ENCODE measurements at places on chromosomes 16 and 17. TPM values are rescaled to one million over a fixed set of nuclear protein-coding genes. Genes with fewer than 3 reads are reported as not detected.

DNA sequence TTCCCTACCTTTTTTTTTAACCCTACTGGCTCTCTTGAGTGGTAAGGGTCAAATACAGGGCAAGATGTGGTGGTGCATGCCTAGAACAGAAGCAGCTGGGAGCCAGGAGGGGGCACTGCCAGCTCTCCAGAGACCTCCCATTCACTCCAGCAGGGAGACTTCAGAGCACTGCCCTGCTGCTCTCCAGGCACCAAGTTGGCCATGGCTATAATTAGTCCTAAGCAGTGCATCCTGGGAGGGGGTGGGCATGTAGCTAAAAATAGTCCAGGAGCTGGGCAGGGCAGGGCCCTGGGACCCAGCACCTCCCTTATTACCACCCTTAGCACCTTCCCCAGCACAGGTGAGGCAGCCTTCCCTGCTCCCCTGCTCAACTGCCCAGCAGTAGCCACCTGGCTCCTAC lies 3.5 kb downstream of the CORO6 start:
- peak; percentile 59 for DNase-seq

GRCh38 chr17:74998783-74999182 lies 11.4 kb downstream of the CDR2L start:
- DNase-seq, result no peak

DNA sequence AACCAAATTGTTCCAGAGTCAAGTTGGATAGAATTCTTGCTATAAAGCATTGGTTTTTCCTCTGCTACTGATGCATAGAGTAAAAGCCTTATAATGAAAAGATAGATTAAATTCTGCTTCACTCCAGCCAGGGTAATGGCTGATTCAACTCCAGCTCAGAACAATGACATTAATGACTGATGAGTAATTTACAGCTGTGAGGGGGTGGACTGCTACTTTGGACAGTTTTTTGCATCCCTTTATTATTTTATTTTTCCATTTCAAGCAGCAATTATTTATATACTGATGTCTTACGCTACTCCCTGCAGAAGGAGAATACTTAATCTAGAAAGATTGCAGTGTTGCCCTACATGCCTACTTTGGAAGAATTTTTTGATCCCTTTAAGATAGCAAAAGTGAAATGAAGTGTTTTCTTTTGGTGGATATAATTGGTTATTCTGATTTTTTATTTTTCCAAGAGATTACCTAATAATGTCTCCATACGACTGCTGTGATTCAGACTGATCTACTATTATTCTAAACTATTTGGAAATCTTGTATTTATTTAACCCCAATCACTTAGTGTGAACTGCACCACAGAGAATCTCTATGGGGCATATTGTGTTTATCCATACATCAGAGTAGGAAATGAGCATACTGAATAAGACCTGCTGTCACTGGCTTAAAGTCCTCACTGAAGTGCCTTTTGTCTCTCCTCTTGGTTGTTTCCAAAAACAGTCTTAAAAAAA lies 149.5 kb downstream of the TRIM37 start:
- DNase-seq, result peak; percentile 75

DNA sequence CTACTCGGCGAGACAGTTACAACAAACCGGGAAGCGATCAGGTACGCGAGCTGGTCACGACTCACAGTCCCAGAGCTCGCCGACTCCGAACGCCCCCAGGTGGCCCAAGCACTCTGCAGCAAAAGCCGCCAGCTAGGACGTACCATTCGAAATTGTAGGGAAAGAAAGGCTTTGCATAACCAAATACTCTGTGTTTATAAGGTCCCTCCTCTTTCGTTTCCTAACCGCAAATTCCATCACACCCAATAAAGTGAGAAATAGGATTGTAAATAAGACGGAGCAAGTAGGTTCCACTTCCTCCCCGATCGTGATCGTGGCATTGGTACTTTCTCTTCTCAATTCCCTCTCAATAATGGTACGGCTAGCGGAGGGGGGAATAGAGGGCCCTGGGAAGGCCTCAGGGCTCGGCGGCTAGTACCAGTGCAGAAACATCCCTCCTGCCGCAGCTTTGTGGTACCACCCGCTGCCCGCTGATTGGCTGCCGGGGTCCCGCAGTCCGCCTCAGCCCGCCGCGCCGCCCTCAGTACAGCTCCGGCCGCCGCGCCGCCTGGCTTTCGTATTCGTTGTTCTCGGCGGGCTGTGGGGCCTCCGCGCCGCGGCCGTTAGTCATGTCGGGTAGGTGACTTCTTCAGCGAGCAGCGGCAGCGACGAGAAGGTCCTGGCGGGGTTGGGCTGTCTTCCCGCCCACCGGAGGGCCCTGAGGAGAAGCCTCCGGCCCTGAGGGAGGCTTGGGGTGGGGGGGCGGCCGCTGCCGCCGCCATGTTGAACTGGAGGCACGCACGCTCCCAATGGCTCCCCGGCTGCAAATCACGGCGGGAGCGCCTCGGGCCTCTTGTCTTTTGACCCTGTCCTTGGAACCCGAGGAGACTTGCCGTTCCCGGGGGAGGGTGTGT lies at the start of gene TAF15:
TSS of gene TAF15 (plus strand) at position 523 of the 893 bp plus-strand sequence. CDS start at position 609, 86 bp downstream.
- peak; percentile 99 for DNase-seq

GRCh38 chr17:49197346-49197998 lies 12.9 kb downstream of the GNGT2 start:
- DNase-seq, result no peak

- no peak for DNase-seq
Measured at GRCh38 chr17:28959471-28959871, 8.2 kb upstream of the PHF12 start.

DNA sequence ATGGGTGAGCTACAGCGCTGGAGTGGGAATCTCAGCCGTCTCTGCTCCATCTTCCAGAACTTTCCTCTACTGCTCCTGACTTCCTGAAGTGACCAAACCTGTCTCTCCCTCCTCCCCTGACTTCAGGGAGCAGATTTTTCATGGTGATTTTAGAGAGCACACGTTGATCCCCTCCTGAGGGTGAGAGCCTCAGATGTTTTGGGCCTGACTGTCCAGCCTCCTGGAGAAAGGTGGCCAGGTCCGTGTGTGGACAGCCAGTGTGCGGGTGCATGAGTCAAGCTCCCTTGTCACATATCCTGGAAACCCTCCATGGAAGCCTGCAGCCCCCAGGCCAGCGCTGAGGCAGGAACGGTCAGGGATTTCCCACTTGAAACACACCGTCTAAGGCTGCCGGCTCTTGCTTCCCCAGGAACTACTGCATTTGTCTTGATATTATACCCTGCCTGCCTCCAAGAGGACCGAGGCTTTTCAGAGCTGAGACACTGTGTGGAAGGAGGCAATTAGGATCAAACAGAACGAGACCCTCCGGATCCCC lies 143.1 kb downstream of the CMIP start:
- DNase-seq, result peak; percentile 39

GRCh38 chr16:20122011-20122410 lies 48.3 kb upstream of the GPR139 start:
- no peak for DNase-seq

GRCh38 chr17:42691021-42691545 lies 8.8 kb downstream of the CNTNAP1 start:
- DNase-seq, result no peak

- DNase-seq, result no peak
Measured at GRCh38 chr17:42835732-42836131, 2.5 kb downstream of the PSME3 start.

- DNase-seq, result no peak
Measured at GRCh38 chr16:88669980-88670379, 7.1 kb upstream of the MVD start.

GRCh38 chr17:48378238-48378637 lies 51.8 kb downstream of the SKAP1 start:
- no peak for DNase-seq

- DNase-seq, result no peak
Measured at GRCh38 chr17:7222972-7223292, 3.2 kb downstream of the ACADVL start.

DNA sequence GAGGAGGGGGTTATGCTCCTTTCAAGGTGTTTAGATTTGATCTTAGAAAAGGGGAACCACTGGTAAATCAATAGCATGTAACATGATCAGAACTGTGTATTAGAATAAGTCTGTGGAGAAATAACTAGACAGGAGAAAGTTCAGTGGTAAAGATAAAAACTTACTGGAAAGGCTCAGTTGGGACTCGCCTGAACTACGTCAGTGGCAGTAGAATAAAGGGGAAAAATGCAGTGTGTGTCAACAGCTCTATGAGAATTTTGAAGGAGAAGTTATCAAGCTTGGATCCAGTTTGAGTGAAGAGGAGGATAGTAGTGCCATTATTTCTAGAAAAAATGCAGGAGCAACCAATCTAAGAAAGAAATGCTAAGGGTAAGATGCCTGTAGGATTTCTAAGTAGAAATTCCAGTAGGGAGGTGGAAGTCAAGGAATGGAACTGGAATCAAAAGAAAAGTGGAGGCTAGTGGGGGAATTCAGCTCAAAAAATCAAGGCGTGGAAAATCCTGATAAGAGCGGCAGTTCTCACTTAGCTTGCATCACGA lies 48.2 kb downstream of the USP31 start:
- DNase-seq, result no peak

GRCh38 chr17:42518046-42518754 lies 17.8 kb upstream of the NAGLU start:
- DNase-seq, result peak; percentile 97

GRCh38 chr16:66740010-66740409 lies 11.4 kb downstream of the DYNC1LI2 start:
- no peak for DNase-seq

DNA sequence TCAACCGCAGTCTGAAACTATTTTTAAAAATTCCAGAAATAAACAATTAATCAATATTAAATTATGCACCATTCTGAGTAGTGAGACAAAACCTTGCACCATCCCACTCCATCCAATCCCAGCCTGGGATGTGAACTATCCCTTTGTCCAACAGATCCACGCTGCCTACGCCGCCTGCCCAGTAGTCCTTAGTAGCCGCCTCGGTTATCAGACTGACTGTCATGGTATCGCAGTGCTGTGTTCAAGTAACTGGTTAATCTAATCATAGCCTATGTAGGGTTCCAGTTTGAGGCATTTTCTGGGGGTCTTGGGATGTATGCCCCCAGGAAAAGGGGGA lies 437.7 kb downstream of the HS3ST3B1 start:
- DNase-seq, result no peak

DNA sequence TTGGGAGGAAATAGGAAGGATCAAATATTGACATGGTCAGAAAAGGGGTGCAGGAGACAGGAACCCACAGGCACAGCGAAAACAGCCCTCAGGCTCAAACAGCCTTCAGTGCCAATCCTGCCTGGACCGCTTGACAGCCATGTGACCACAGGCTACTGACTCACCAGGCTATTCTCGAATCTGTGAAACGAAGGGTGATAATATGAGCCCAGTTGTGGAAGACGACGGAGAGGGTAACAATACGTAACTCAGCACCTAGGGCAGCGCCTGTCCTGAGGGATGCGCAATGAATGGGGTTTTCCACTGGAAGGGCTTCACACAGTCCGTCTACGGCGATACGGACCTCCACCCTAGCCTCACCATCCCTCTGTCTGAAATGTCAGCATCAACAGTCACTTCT lies 117.3 kb upstream of the RCVRN start:
- no peak for DNase-seq

DNA sequence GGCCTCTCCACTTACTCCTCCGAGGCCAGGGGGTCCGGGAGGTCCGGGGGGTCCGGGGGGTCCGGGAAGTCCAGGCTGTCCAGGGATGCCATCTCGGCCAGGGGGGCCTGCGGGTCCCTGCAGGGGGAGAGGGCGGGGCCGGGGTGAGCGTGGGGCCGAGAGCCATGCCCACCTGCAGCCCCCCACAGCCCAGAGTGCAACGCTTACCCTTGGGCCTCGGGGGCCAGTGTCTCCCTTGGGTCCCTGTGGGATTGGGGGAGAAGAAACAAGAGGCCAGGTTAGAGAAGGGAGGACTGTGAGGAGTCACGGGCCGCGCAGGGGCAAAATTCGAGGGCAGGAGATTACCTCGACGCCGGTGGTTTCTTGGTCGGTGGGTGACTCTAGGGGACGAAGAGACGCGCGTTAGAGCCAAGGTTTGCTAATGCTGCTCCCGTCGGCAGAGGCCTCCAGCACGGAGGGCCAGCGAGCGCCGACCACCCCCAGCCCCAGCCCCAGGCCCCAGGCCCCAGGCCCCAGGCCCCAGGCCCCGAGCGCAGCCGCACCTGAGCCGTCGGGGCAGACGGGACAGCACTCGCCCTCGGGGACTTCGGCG lies 2.1 kb downstream of the COL1A1 start:
- DNase-seq, result peak; percentile 27

CDH16 gene
- not detected for polyA plus RNA-seq

SLC13A2 gene
- not detected for polyA plus RNA-seq

CCL18 gene
- not detected for polyA plus RNA-seq

TBC1D3L gene
- polyA plus RNA-seq, result 3.2 TPM

DHRS13 gene
- 4.6 TPM for polyA plus RNA-seq

TMC7 gene
- 0.18 TPM for polyA plus RNA-seq

IRX3 gene
- polyA plus RNA-seq, result 0.22 TPM

CX3CL1 gene
- not detected for polyA plus RNA-seq

TBX21 gene
- polyA plus RNA-seq, result not detected

LITAFD gene
- polyA plus RNA-seq, result not detected

Measured in fibroblast of lung (primary cell).